Stimulated activated CD8-positive, alpha-beta memory T cell treated with anti-CD3 and anti-CD28 coated beads, Interleukin-7, amount 100 ng/mL, for 4 hours (primary cell): ENCODE measurements at places on chromosomes 1 and 21.

DNA sequence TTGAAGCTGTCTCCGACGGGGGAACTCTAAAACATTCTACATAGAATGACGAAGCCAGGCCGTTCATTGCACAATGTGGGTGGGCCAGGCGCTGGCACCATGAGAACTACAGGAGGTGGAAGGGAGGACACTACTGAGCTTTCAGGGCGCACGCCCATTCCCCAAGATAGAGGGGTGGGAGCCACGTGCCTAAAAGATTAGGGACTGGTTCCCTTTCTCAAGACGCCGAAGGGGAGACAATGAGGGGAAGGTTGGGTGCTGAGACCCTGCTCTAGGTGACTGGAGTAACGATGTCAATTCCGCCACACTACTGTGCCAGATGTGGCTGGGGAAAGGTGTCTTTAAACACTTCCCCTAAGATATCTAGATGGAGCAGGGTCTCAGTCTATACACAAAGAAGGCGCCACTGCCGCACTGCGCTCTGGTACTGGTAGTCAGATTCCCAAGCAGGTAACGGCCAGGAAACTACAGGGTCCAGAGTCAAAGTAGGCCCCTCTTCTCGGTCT, 782 bp downstream of the CSDE1 start:
- no peak for DNase-seq

GRCh38 chr1:16153096-16153998, 2.5 kb downstream of the EPHA2 start:
- DNase-seq = no peak

DNA sequence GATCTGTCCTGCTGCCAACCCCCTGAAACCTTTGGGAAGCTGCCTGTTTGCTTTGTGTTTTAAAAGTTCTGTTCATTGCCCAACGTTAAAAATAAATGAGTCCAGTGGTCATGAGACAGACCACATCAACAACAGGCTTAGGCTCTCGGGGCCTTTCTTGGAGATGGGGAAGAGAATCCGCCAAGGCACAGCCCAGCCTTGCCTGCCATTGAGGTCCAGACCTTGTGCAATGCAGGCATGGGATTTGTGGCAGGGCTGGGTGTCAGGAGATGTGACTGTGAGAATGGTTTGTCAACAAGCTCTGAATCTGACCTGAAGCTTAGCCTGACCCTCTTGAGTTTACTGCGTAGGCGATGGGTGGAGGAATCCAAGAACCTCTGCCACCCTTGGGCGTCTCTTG, 4.2 kb downstream of the SPSB1 start:
- no peak for DNase-seq

GRCh38 chr21:42676808-42677207, 23.4 kb downstream of the PDE9A start:
- no peak for DNase-seq

DNA sequence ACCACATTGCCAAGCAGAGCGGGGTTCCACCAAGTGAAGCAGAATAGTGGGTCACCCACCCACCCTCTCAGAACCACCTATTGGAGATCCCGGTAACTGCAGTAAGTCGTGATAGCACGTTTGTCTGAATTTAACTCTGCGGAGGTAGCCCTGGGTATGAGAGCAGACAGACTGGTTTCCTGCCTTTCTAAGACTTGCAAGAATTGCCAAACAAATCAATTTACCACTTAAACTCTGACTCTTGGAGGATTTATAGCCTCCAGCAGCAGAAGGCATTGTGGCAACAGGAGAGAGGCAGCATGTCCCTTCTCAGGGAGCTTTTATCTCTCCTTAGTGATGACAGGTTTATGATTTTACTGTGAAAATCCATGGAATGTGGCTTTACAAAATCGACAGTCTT, 287.9 kb upstream of the FMN2 start:
- no peak for DNase-seq

DNA sequence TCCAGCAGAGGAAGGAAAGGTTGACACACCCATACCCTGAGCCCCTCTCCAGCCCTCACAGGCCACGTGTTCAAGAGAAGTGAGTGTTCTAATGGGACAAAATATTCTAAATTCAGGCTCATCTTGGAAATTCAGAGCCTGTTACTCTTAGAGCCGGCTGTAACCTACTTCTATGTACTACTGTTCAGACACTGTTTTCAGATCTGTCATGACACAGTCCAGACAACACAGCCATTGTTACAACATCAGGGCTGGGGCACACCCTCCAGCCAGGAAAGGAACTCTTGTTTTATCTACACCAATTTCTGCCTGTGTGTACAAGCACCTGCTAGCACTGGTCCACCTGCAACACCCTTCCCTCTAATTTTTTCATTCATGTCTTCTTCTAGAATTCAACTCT, 145.4 kb upstream of the C8B start:
- no peak for DNase-seq

GRCh38 chr21:38798481-38798882, 7.2 kb upstream of the ETS2 start:
- DNase-seq = no peak

DNA sequence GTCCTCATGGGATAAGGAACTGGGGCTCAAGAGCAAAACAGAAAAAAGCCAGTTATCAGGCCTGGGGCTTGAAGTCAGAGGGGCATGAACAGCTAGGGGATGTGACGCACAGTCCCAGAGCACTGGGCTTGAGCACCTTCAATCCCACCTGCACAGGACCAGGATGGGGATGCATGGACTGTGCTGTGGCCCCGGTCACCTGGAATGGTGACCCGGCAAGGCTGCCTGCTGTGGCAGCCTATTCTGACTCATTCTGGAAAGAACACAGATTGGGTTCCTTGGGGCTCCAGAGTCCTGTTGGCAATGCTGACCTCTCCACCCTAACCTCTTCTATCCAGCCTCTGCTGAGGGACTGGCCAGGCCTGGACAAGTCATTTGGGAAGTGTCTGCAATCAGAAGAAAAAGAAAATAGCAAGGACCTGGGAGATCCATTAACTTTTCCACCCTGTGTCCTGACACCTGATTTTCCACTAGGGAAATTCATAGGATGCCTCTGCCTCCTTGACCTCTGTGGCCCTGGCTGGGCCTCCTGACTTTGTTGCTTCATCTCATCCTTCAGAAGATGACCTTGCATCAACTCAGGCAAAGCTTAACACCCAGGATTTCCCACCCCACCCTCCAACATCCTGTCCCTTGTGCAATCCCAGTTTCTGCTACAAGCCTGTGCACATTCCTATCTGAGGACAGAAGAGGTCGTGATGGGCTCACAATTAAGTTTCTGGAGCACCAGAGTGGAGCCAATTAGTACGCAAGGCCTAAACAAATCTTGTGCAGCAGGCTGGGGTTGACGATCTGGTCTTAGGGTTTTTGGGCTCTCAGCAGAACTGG, 17.9 kb upstream of the FMOD start:
- no peak for DNase-seq

GRCh38 chr1:201648907-201649721, 110.2 kb downstream of the NAV1 start:
- DNase-seq = no peak
